ENCODE measurements at places on chromosomes 2 and 18. TPM values are rescaled to one million over a fixed set of nuclear protein-coding genes. Genes with fewer than 3 reads are reported as not detected.

- DNase-seq = no peak
These were observed 72.4 kb downstream of the CERS6 start for GRCh38 chr2:168528469-168528868.

DNA sequence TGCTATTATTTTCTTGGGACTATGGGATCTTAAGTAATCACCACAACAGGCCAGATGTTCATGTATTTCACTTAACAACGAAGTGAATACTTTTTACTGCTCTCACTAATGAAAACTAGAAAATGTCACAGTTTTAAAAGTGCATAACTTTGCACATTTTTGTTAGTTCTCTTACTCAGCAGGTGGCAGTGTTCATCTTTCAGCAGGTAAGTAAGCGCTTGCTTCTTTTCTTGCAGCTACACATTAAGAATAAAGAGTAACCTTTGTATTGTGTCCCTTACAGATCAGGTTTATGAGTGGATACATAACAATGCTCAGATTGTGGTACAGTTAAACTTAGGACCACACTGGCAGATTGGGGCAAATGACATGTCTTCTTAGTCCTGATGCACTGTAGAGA lies 61.0 kb downstream of the DAW1 start:
- DNase-seq = no peak

Gene CGREF1
- 0.46 TPM for total RNA-seq

GRCh38 chr2:126874961-126875360 lies 23.7 kb upstream of the TEX51 start:
- DNase-seq = no peak

Gene GALR1
- total RNA-seq = not detected

All from lower leg skin (tissue), 4 donors.